Calu3 (cell line): ENCODE measurements at places on chromosomes 5 and 9. TPM values are rescaled to one million over a fixed set of nuclear protein-coding genes. Genes with fewer than 3 reads are reported as not detected.

DBH gene
- total RNA-seq: not detected in 2 replicates

BRINP1 gene
- not detected in 2 replicates for total RNA-seq

IL5 gene
- not detected in 2 replicates for total RNA-seq

GZMA gene
- total RNA-seq: not detected in 2 replicates

HTR4 gene
- total RNA-seq: not detected in 2 replicates

PRRC1 gene
- total RNA-seq: 80.5 and 87.8 TPM in 2 replicates

TXNDC15 gene
- total RNA-seq: 33.8 and 34.2 TPM in 2 replicates

APC gene
- 44.7 and 47.6 TPM in 2 replicates for total RNA-seq

FAM169A gene
- total RNA-seq: 13.4 and 14.1 TPM in 2 replicates

TIMD4 gene
- not detected in 2 replicates for total RNA-seq

FOXD4L3 gene
- total RNA-seq: 0.95 and 1.2 TPM in 2 replicates

LHX6 gene
- total RNA-seq: 0.97 TPM in 1 of 2 replicates, not detected in the other

SLC46A2 gene
- total RNA-seq: not detected in 2 replicates

STOM gene
- total RNA-seq: 25.2 and 25.5 TPM in 2 replicates

DPYSL3 gene
- total RNA-seq: 21.4 and 26.6 TPM in 2 replicates

NEUROG1 gene
- not detected in 2 replicates for total RNA-seq

SLC12A7 gene
- 82.3 and 90.5 TPM in 2 replicates for total RNA-seq

CDH12 gene
- 2.3 and 2.9 TPM in 2 replicates for total RNA-seq

NR2F1 gene
- total RNA-seq: 25.1 and 29.1 TPM in 2 replicates

GPR150 gene
- 0.17 and 0.24 TPM in 2 replicates for total RNA-seq

NR4A3 gene
- total RNA-seq: 0.21 and 0.66 TPM in 2 replicates

UNC5A gene
- 19.5 and 20.2 TPM in 2 replicates for total RNA-seq

TICAM2 gene
- 1.2 and 2.1 TPM in 2 replicates for total RNA-seq

KIF12 gene
- total RNA-seq: 52.3 and 54.0 TPM in 2 replicates

CTSL gene
- total RNA-seq: 32.2 and 42.9 TPM in 2 replicates

LRRTM2 gene
- not detected in 2 replicates for total RNA-seq

PCDHA12 gene
- total RNA-seq: 0.64 and 0.78 TPM in 2 replicates

C7 gene
- total RNA-seq: not detected in 2 replicates

GRM6 gene
- total RNA-seq: not detected in 2 replicates
